ENCODE measurements at places on chromosomes 6 and 20.

- DNase-seq: no peak
Observed at GRCh38 chr6:145480024-145480423, 255.3 kb downstream of the EPM2A start.

DNA sequence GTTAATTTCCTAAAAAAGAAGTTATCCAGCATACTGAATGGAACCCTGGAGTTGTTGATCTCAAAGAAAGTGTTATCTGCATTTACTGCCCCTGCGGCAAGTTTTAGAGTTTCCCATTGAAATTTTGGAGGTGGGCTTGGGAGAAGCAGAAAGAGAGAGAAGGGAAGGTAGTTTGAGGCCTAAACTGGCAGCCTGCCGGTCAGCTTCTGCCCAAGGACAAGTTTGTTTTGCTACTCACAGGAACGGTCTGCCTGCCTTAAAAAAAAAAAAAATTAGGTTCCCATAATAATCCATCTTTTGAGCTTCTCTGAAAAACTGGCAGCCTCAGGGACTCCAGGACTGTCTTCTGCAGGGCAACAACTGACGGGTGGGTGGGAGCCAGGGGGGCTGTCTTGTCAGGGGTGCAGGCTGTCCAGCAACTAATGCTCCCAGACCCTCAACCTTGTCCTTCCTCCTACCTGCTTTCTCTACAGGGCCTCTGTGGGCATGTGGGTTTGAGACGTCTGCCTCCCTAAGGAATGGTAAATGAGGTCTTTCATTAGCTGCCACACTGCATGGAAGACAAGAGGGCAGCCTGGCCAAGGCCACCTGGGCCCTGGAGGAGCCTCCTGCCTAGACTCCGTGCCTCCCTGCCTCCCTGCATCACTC, 176.1 kb upstream of the KCNG1 start:
- no peak for DNase-seq

GRCh38 chr6:162856885-162857284, 129.1 kb downstream of the PACRG start:
- DNase-seq: peak; percentile 33

- no peak for DNase-seq
Observed at GRCh38 chr6:125906158-125906998, 50.2 kb upstream of the HINT3 start.

DNA sequence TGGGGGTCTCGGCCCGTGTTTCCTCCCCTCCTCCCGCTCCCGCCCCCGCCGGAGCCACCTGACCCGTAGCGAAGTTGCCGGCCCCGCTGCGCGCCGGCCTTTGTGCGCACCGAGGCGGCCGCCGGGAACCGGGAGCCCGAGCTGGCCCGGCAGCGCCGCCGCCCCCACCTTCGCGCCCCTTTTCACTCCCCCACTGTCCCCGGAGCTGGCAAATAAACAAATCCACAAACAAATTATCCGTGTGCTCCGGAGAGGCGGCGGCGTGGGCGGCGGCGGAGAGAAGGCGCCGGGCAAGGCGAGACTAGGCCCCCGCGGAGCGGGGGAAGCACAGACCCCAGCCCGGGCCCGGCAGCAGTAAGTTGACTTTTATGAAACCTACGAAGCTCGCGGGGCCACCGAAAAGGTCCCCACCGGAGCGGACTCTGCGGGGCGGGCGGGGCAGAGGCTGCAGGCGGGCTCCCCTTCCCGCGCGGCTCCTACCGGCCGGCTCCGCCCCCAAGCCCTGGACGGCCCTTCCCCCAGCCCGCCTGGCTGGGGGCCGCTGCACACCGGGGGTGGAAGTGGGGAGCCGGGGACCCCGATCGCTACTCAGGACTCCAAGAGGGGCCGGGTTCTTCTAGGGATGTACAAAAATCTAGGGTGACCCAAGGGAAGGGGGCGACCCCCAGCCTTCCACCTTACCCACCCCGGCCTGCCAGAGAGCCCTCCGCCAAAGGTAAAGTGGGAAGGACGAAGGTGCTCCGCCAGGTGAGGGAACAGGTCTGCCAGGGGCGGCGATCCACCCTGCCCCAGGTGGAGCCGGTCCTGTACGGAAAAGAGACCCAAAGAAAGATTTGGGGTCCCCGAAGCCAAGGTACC, 40.7 kb downstream of the YTHDF1 start:
- DNase-seq: no peak

Measured in keratinocyte (primary cell).